ENCODE measurements at places on chromosomes 6 and 20. TPM values are rescaled to one million over a fixed set of nuclear protein-coding genes. Genes with fewer than 3 reads are reported as not detected.

The CD83 gene
- total RNA-seq = 22.1 TPM

The EPB41L1 gene
- total RNA-seq = 18.1 TPM

The SIRPA gene
- 16.4 TPM for total RNA-seq

The RPS6KA2 gene
- total RNA-seq = 11.7 TPM

The GLP1R gene
- total RNA-seq = 0.10 TPM

The NR2E1 gene
- not detected for total RNA-seq

The MRPL18 gene
- 40.0 TPM for total RNA-seq

The CYP24A1 gene
- 1.3 TPM for total RNA-seq

All from skin of body (tissue), 3 donors.